ENCODE measurements at places on chromosomes 6 and 20.

DNA sequence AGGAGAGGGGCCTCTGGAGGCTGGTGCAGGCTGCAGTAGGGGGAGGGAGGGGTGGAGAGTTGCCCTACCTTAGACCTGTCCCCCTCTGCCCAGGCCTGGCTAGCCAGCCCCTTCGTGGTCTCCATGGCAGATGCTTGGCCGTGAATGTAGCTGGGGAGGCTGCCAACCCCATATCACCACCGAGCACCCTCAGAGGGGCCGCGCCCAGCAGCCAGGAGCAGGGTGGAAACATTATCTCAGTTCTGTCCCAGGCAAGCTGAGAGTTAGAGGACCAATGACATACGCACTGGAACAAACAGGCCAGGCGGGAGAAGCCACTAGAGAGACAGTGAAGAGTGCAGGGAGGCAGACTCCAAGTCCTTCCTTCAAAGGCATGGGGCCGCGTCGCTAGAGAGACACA, 66.5 kb downstream of the LRFN2 start:
- no peak for ATAC-seq

- ATAC-seq, result peak; percentile 79
Measured at GRCh38 chr6:78908621-78909020, 41.3 kb downstream of the IRAK1BP1 start.

- no peak for ATAC-seq
Measured at GRCh38 chr6:135189344-135189743, 8.2 kb downstream of the MYB start.

DNA sequence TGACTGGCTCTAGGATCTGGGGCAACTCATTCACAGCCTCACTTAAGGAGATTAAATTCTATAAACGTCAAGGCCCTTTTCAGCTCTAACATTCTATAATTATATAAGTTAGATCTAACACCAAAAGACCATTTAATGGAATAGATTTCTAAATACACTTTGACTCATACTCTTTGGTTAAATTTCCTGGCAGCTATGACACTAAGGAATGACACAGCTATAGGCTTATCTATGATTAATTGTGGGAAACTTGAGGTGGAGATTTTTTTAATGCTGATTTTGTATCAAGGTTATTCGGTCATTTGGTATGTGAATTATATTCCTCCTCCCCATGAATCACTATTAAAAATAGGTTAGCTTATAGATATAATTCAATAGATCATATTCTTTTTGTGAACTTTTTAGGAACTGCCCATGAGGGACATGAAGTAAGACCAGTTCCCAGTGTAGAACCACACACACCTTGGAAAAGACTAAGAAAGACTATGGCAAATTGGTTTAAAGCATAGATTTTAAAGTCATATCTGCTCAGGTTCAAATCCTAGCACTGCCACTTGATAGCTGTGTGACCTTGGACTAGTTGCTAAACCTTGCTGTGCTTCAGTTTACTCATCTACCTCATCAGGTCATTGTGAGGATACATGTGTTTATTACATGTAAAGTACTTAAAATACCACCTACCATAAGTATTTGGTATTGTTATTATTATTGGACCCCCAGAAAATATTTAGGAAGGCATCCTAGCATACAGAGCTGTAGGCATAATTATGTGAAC, 116.0 kb downstream of the CRYBG1 start:
- peak; percentile 78 for ATAC-seq

DNA sequence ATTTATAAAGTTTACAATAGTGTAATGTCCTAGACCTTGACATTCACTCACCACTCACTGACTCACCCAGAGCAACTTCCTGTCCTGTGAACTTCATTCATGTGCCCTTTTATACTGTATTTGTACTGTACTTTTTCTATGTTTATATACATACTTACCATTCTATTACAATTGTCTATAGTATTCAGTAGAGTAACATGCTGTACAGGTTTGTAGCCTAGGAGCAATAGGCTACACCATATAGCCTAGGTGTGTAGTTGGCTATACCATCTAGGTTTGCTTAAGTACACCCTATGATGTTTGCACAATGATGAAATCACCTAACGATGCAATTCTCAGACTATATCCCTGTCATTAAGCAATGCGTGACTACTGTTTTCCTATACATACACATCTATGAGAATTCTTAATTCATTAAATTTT, 17.5 kb downstream of the EDEM2 start:
- peak; percentile 84 for ATAC-seq

GRCh38 chr20:1204113-1204512, 859 bp downstream of the C20orf202 start:
- peak; percentile 84 for ATAC-seq

DNA sequence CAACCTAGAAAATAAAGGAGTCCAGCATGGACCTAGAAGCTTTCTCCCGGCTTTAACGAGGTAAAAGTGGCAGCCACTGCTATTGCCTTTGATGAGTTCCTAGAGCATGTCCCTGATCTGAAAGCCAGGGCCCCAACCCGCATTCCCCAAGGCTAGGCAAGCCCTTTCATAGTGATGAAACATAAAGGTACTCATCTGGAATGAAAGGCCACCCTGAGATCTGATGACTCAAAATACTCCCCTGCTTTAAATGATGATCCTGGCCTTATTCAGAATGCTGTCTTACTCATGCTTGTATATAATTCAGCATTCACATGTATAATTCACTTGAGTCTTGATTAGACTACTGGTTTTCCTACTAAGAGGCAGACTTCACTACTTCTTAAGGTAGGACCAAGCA, 21.3 kb downstream of the TTPAL start:
- ATAC-seq, result peak; percentile 82

DNA sequence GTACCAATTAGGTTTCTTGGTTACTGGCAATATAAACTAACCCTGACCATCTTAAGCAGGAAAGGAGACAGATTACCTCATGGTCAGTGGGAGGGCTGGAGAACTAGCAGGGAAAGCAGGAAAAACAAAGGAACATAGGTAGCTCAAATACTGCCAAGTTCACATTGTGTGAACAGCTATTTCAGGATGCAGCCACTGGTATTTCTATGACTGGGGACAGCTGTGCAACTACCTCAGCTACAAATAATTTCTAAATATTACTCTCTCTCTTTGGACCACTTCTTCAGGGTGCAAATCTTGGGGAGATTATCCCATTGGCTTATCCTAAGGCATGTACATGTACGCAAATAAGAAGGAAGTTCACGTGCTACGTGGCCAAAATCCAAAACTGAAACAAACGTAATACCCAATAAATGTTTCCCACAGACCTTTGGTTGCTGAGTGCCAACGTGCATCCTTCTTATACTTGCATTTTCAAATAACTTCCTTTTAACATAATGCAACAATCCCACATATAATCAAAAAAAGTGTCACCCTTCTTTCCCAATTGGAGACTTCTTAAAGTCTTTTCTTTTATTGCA, 180.9 kb downstream of the PHF3 start:
- ATAC-seq, result no peak

DNA sequence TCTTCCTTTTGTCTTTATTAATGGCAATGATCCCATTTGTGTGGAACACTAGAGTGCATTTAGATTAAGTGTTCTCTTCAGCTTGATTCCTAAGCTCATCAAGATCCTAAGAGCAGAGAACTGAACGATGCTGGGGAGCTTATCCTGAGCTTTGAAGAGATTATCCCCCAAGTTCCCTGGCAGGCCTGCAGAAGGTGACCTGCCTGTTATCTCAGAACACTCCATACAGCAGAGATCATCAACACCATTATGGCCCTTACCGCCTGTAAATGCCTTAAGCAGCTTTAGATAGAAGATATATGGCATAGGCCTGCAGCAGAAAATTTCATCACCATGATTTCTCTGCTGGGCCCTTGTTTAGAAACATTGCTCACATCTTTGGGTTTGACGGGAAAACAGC, 779.9 kb upstream of the MAP3K7 start:
- ATAC-seq, result no peak

- ATAC-seq, result no peak
Measured at GRCh38 chr6:38149531-38149930, 330.0 kb downstream of the ZFAND3 start.

DNA sequence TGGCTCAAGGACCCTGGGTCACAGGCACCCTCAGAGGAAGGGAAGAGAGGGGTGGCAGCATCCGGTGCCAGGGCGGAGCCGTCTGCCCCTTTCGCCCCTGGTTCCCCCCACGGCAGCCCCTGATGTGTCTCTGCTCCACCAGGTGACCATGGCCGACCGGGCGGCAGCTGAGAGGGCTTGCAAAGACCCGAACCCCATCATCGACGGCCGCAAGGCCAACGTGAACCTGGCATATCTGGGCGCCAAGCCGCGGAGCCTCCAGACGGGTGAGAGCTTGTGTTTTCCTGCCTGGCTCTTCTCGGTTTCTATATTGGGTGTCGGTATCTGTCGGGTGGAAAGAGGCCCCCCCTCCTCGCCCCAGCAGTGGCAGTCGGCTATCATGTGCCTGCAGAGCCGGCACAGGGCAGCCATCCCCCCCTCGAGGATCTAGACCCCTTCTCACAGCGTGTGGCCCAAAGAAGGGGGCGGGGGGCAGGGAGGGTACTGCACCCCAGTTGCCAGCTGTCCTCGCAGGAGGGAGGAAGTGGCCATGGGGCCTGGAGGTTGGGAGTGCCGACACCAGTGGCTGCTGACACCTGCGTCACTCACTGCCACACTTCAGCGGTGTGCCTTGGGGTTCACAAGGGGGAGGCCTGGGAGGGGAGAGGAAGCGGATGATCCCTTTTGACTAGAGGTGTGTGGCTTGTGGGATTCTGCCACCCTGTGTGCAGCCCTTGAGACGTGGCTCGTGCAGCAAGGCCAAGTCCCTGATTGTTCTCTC, 1.5 kb downstream of the RBM38 start:
- ATAC-seq, result peak; percentile 22

GRCh38 chr20:21004386-21005076, 101.6 kb downstream of the LINC00237 start:
- no peak for ATAC-seq

GRCh38 chr6:125232466-125232865, 69.3 kb downstream of the HDDC2 start:
- no peak for ATAC-seq

- ATAC-seq, result no peak
Measured at GRCh38 chr6:80642452-80642851, 536.0 kb downstream of the BCKDHB start.

GRCh38 chr6:167572841-167573271, 248.0 kb downstream of the TTLL2 start:
- ATAC-seq, result no peak

DNA sequence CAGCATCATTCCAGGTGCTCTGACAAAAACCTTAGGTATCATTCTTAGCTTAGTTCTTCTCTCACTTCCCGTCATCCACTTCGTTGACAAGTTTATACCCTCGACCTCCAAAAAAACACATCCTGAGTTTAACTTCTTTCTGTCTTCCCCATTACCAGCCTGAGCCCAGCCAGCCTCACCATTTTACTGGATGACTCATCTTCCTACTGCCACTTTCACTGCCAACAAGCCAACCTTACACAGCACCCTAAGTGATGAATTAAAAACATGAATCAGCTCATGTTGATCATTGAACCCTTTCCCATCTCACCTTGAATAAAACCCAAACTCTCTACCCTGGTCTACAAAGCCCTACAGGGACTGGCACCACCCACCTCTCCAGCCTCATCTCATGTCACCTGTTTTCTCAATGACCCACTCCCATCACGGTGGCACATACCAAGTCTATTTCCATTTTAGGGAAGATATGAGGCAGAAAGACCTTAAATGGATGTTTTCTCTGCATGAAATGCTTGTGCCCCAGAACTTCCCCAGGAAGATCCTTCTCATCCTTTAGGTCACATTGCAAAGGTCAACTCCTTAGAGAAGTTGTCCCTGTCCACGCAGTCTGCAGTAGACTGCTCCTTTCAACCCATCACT, 9.9 kb upstream of the UST start:
- peak; percentile 51 for ATAC-seq

DNA sequence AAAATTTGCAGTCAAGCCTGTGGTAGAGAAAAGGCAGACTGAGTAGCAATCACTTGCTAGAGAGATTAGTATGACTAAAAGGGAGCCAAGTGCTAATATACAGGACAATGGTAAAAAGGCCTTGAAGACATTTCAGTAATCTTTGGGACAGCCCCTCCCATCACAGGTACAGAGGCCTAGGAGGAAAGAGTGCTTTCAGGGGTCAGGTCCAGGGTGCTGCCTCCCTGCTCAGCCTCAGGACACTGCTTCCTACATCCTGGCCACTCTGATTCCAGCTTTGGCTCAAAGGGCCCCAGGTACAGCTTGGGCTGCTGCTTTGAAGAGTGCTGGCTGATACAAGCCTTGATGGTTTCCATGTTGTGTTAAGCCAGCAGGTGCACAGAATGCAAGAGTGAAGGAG, 543.5 kb downstream of the MMUT start:
- no peak for ATAC-seq

GRCh38 chr20:45612314-45612713, 17.2 kb upstream of the WFDC10A start:
- ATAC-seq, result no peak

DNA sequence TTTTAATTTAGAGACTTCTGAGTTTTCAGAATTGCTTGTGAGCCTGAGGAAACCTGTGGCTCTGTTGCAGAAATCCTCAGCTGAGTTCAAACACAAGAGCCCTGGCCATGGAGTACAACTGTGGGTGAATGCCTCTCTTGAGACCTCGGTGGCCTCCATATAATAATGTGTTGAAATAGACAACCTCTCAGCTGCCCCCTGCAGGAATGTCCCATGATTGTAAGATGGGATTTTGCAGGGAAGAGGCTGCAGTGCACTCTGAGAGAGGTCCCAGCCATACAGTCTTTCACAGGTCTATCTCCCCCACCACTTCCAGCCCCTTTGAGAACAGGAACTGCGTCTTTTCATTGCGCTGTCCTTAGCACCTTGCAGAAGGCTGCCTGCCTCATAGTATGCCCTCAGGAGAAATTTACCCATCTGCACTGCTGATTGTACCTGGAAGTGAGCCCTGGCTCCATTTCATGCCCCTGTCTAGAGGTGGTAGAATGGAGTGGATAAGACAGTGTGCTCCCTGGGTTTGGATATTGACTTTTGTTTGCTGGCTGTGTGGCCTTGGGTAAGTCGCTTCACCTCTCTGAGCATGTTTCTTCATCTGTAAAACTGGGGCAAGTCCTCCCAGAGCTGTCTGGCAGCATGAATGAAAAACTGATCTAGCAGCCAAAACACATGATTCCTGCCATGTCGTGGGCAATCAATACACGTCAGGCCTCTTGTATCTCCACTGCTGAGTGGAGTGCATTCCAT, 16.8 kb upstream of the CDH22 start:
- no peak for ATAC-seq

DNA sequence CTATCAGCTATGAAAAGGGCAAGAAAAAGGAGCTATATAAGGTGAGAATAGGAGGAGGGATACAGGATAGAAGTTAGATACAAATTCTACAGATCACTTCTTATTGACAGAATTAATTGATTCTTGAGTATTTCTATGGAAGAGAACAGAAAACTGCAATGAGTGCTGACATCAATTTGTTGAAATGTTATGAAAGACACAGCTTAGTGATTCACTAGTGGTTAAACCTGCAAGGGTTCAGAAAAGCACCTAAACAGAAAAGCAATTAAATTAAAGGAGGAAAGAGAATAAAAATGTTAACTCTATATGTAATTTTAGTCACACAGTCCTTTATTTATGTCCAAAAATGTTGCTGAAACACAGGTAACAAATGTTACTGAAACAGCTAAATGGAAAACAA, 254.4 kb upstream of the RUNX2 start:
- ATAC-seq, result no peak
